ENCODE measurements at places on chromosomes 3 and 15. TPM values are rescaled to one million over a fixed set of nuclear protein-coding genes. Genes with fewer than 3 reads are reported as not detected.

Gene OR5H1
- total RNA-seq, result not detected

Gene CGNL1
- not detected for total RNA-seq

Gene ZNF502
- total RNA-seq, result 1.4 TPM

Gene MKRN2
- total RNA-seq, result 22.6 TPM

Gene CCDC39
- total RNA-seq, result not detected

Gene ADAMTS17
- 2.0 TPM for total RNA-seq

Gene TMEM158
- total RNA-seq, result 0.96 TPM

GRCh38 chr15:31523655-31524049 is 197.0 kb downstream of the KLF13 start:
- DNase-seq, result no peak

GRCh38 chr15:35130245-35130644 is 45.1 kb upstream of the NANOGP8 start:
- no peak for DNase-seq

DNA sequence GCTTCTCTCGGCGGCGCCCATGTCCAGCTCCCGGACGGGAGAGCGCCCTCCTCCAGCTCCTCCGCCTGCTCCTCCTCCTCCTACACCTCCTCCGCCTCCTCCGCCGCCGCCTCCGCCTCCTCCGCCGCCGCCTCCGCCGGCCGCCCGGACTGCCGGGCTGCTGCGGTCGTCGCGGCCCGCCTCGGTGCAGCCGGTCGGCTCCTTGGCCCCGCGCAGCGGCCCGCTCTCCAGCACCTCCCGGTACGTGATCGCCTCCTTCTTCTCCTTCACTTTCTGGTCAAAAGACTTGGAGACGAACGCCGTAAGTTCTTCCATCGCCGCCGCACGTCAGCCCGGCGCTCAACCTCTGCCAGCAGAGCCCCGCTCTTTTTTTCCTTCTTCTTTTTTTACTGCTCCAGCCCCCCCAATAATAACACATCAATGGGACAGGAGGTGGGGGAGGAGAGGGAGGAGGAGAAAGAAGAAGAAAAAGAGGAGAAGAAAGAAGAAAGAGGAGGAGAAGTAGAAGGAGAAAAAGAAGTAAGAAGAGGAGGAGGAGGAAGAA is 438 bp downstream of the SHOX2 start:
- DNase-seq, result no peak

DNA sequence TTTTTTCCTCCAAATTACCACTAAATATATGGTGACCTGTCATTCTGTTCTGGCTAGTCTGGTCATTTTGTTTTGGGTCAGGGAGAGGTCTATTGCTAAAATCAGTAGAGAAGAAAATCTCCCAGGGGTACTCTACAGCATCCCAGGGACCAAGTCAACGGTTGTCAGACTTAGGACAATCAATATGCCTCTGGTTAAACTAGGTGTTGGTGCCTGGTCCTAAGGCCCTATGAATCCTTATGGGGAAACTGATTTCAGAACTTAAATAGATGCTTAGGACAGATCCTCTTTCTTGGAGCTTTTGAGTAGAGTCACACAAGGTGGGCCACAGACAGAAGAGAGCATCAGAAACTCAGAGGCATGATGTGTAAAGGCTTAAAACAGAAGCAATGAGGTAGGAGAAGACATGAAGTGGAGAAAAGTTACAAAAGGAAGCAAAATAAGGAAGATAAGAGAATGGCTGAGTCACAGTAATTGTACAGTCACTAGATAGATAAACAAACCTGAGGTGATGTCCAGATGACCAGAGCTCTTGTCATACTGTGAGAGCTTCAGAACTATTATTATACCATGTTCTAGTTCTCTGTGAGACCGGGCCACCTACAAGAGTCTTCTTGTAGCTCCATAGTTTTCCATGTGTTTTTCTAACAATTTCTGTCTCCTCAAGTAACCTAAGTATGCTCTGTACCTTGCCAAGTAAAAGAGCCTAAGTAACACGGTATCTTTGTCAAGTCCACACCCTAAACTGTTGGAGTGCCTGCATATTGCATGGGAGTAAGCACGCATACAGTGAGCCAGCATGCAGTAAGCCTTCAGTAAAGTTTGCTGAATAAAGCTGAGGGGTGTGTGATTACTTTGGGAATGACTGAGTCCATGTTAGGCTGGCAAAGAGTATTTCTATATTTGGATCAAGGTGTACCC is 44.6 kb upstream of the LEKR1 start:
- no peak for DNase-seq

GRCh38 chr3:177197727-177198460 is 612 bp upstream of the TBL1XR1 start:
- DNase-seq, result peak; percentile 46
